Nasal cavity respiratory epithelium epithelial cell of viscerocranial mucosa (primary cell): ENCODE measurements at places on chromosomes 11 and 22. TPM values are rescaled to one million over a fixed set of nuclear protein-coding genes. Genes with fewer than 3 reads are reported as not detected.

Gene ACR
- under 0.01 and 0.14 TPM in 2 replicates for total RNA-seq

Gene FOLR2
- not detected in 2 replicates for total RNA-seq

Gene CHST1
- 0.14 and 1.7 TPM in 2 replicates for total RNA-seq

Gene TCN1
- 0.68 and 22.1 TPM in 2 replicates for total RNA-seq
